Trophoblast cell (in vitro differentiated cells and primary cell): ENCODE measurements at places on chromosomes 7 and 10.

GRCh38 chr7:23027261-23027660 lies 13.3 kb upstream of the HYCC1 start:
- peak; percentile 77 for DNase-seq

GRCh38 chr7:35848725-35849124 lies 47.9 kb downstream of the SEPTIN7 start:
- no peak for DNase-seq

GRCh38 chr10:50641626-50642025 lies 17.9 kb upstream of the SGMS1 start:
- no peak for DNase-seq

DNA sequence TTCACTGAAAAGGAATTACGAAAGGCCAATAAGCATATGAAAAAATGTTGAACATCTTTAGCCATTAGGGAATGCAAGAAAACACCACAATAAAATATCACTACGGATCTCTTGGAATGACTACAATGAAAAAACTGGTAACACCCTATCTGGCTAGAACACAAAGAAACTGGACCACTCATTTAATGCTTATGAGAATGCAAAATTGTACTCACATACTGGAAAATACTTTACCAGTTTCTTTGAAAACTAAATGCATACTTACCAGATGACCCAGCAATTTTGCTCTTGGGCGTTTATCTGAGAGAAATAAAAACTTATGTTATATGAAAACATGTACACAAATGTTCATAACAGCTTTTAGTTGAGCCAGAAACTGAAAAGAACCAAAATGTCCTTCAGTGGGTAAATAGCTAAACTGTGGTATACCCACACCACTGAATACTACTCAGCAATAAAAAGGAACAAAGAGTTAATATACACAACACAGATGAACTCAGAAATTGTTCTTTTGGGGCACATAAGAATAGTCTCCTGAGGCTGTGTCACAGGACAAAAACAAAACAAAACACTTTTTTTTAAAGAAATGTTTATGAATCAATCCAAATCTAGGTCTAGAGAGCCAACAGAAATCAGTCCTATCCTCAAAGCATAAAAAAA lies 23.5 kb downstream of the CNOT4 start:
- no peak for DNase-seq

DNA sequence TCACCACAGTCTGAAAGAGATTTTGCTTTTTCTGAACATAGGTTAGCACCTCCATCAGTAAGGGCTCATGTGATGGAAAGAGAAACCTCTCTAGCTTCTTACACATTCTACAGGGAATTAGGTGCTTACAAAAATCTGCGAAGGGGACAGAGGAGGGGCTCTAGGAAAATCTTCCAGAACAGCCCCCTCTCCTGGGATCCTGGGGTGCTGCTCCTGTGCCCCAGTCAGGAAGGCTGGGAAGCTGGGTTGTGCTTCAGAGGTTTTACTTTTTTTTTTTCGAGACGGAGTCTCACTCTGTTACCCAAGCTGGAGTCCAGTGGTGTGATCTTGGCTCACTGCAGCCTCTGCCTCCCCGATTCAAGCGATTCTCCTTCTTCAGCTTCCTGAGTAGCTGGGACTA lies 7.5 kb upstream of the FAM171A1 start:
- DNase-seq: no peak

DNA sequence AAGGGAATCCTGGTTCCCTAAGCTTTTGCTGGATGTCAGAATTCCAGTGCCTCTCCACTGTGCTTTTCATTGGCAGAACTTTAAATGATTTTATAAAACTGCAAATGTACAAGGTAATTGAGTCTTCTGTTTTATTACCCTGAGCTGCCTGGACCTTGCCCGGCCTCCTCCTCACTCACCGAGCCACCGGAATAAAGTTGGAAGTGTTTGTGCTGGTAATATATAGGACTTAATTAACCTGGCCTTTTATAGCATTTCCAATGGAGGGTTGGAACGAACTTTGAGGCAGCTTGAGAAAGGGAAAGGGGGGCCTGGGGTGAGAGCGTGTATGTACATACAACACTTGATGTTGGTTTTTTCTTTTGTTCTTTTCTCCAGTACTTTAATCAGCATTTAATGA lies 43.4 kb downstream of the ZNF503 start:
- DNase-seq: no peak

DNA sequence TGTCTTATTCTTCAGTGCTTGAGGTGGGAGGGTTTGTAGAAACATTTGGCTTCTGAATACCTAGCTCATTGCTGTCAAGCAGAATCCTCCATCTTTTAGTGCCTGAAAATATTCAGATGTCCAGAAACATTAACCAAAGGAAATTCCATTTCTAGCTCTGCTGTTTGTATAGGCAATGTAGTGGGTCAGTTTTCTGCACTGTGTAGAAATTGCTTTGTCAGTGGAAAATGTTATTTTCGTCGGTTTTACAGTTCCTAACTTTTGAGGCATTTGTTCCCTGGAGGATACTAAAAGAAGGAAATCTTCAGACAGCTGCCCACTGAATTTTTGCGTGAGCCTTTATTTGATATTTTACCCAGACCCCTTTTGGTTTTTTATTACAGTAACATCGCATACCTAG lies 143.4 kb downstream of the TPST1 start:
- no peak for DNase-seq

GRCh38 chr7:151366880-151367222 lies 25.2 kb downstream of the NUB1 start:
- peak; percentile 78 for DNase-seq
